ENCODE measurements at places on chromosomes 13 and 19. TPM values are rescaled to one million over a fixed set of nuclear protein-coding genes. Genes with fewer than 3 reads are reported as not detected.

DNA sequence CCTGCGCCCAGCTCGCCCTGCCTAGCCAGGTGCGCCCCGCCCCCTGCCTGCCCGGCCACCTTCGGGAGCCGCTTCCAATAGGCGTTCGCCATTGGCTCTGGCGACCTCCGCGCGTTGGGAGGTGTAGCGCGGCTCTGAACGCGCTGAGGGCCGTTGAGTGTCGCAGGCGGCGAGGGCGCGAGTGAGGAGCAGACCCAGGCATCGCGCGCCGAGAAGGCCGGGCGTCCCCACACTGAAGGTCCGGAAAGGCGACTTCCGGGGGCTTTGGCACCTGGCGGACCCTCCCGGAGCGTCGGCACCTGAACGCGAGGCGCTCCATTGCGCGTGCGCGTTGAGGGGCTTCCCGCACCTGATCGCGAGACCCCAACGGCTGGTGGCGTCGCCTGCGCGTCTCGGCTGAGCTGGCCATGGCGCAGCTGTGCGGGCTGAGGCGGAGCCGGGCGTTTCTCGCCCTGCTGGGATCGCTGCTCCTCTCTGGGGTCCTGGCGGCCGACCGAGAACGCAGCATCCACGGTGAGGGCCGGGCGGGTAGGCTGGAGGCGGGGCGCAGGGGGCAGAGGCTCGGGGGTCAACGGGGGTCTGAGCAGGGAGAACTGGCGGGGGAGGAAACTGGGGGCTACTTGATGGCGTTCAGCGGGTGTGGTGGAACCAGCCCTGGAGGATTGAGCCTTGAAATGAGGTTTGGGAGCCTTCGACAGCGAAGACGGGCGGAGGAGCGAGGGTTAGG lies at the start of gene SPINT2:
SPINT2 (plus strand) TSS at position 88 of the 727 bp plus-strand sequence; CDS start at position 408, 320 bp downstream.
- peak within 1 kb of the TSS; percentile 44 for H3K27ac ChIP-seq
- DNase-seq: peak; percentile 85
- no peaks in the 10 kb centered on the region for H3K36me3 ChIP-seq

GRCh38 chr19:41133260-41133659 lies 19.0 kb downstream of the CYP2F1 start:
- no peak overlapping the region for H3K4me3 ChIP-seq
- peaks cover 13% of the 10 kb centered on the region for H3K4me1 ChIP-seq

DNA sequence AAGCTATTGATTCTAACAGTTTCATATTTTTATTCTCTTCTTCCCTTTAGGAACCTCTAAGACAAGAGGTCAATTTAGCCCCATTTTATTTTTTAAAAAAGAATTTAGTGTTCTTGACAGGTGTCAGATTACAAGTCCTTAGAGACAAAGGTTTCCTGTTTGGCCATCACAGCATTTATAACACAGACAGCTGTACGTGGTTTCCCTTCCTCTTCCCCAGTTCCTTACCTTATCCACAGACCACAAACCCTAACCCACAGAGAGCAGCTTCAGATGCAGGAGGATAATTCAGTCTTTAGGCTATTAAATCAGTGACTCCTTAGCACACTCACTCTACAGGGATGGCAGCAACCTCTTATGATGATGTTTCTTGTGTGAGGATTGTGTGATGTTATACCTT lies 1210.1 kb downstream of the DIAPH3 start:
- no peak overlapping the region for H3K4me3 ChIP-seq
- H3K36me3 ChIP-seq: no peaks in the 10 kb centered on the region
- H3K27me3 ChIP-seq: no peaks in the 10 kb centered on the region
- H3K27ac ChIP-seq: no peak overlapping the region
- no peaks in the 10 kb centered on the region for H3K4me1 ChIP-seq

Gene TLE6
- total RNA-seq: not detected

Gene CD177
- not detected for total RNA-seq

- H3K36me3 ChIP-seq: no peaks in the 10 kb centered on the region
- peak; percentile 19 for DNase-seq
- no peak overlapping the region for H3K27ac ChIP-seq
- no peaks in the 10 kb centered on the region for H3K4me1 ChIP-seq
- H3K27me3 ChIP-seq: no peaks in the 10 kb centered on the region
Observed at GRCh38 chr13:113448885-113449692, 4.2 kb downstream of the ADPRHL1 start.

Gene C13orf46
- total RNA-seq: 14.2 TPM

DNA sequence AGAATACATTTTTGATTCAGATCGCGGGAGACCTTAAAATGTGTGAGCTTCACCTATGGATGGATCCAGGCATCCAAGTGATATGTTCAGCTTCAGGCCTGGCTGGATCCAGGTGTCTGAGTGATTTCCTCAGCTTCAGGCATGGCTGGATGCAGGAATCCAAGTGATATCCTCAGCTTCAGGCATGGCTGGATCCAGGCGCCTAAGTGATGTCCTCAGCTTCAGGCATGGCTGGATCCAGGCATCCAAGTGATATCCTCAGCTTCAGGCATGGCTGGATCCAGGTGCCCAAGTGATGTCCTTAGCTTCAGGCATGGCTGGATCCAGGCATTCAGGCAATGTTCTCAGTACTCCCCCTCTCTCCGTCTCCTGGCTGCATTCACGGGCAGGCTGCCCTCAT lies 60.7 kb downstream of the KCNC3 start:
- no peaks in the 10 kb centered on the region for H3K27me3 ChIP-seq
- no peaks in the 10 kb centered on the region for H3K36me3 ChIP-seq
- no peaks in the 10 kb centered on the region for H3K4me1 ChIP-seq

DNA sequence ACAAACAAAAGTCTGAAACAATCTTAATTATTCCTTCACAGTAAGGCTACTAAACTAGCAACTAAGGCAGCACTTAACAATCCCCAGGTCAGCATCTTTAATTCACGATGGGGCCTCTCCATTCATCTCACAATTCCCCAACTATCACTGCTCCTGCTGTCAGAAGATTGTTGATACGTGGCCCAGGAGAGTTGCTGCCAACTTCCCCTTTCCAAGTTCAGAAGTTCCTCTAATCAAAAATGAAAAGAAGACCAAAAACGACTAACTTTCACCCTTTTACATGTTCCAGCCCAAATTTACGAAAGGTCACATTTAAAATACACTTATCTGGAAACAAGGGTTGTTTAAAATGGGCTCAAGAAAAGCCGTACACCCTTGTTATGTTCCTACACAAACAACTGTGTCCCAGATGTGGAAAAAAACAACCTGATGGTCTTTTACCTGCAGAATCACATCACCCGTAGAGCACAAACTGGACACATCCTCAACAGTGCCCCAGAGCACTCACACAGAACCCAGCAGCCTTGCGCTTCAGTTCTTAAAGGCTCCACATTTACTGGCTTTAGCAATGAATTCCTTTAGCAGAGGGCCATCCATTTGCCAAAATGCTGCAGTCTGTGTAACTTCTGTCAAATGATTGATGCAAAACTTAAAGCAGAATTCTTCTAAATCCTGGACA lies 38.0 kb downstream of the PHF11 start:
- H3K4me1 ChIP-seq: no peaks in the 10 kb centered on the region
- no peak overlapping the region for H3K4me3 ChIP-seq
- no peak overlapping the region for H3K27ac ChIP-seq
- no peaks in the 10 kb centered on the region for H3K27me3 ChIP-seq
- no peak for DNase-seq

Gene KIR2DL1
- total RNA-seq: not detected

GRCh38 chr13:94020426-94020825 lies 459.1 kb downstream of the DCT start:
- no peak overlapping the region for H3K27ac ChIP-seq
- H3K4me1 ChIP-seq: no peaks in the 10 kb centered on the region
- H3K36me3 ChIP-seq: no peaks in the 10 kb centered on the region
- H3K4me3 ChIP-seq: no peak overlapping the region

DNA sequence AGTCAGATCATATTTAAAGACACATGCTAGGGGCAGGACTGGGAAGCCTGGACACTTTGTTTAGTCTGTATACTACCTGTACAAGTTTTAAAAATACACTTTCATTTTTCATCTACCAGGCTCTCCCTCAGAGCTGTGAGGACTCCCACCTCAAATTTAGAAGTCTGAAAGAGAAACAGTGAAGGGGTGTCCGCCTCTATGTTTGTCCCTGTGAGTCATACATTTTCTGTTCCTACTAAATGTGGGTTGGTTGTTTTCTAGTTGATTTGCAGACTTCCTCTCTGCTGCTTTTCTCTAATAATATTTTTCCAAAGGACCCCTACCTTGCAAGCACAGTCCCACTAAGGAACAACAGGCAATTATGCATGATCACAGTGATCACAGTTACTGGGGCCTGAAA lies 110.5 kb downstream of the ENOX1 start:
- H3K36me3 ChIP-seq: no peaks in the 10 kb centered on the region
- H3K27me3 ChIP-seq: no peaks in the 10 kb centered on the region
- no peak overlapping the region for H3K4me3 ChIP-seq

- DNase-seq: no peak
- no peaks in the 10 kb centered on the region for H3K4me1 ChIP-seq
- H3K4me3 ChIP-seq: no peak overlapping the region
- H3K27me3 ChIP-seq: no peaks in the 10 kb centered on the region
Observed at GRCh38 chr13:73417012-73417615, 358.3 kb downstream of the KLF5 start.

- DNase-seq: no peak
- H3K4me3 ChIP-seq: no peak overlapping the region
- H3K27me3 ChIP-seq: no peaks in the 10 kb centered on the region
- H3K36me3 ChIP-seq: no peaks in the 10 kb centered on the region
- H3K4me1 ChIP-seq: no peaks in the 10 kb centered on the region
- no peak overlapping the region for H3K27ac ChIP-seq
Observed at GRCh38 chr13:22925881-22926747, 254.7 kb upstream of the SGCG start.

- peaks cover 9% of the 10 kb centered on the region for H3K4me1 ChIP-seq
- H3K36me3 ChIP-seq: no peaks in the 10 kb centered on the region
- no peak overlapping the region for H3K27ac ChIP-seq
- H3K27me3 ChIP-seq: no peaks in the 10 kb centered on the region
- no peak overlapping the region for H3K4me3 ChIP-seq
- no peak for DNase-seq
Observed at GRCh38 chr19:17025361-17025760, 1.2 kb downstream of the CPAMD8 start.

DNA sequence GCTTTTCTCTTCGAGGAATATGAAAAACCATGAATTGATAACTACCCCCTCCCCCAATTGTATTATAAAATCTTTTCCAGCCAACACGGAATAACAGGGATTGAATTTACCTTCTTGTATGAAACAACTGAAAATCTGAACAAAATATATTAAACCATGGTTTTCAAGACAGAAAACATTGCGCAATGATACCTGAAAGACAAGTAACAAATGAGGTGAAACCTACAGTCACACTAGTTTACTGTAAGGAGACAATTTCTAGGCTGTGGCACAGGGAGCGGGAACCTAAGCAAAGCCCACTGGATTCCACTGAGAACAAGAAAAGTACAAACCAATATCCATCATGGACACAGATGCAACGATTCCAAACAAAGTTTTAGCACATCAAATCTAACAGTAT lies 53.4 kb downstream of the ZNF283 start:
- DNase-seq: no peak
- no peaks in the 10 kb centered on the region for H3K27me3 ChIP-seq
- H3K4me3 ChIP-seq: no peak overlapping the region
- H3K36me3 ChIP-seq: no peaks in the 10 kb centered on the region
- no peak overlapping the region for H3K27ac ChIP-seq

DNA sequence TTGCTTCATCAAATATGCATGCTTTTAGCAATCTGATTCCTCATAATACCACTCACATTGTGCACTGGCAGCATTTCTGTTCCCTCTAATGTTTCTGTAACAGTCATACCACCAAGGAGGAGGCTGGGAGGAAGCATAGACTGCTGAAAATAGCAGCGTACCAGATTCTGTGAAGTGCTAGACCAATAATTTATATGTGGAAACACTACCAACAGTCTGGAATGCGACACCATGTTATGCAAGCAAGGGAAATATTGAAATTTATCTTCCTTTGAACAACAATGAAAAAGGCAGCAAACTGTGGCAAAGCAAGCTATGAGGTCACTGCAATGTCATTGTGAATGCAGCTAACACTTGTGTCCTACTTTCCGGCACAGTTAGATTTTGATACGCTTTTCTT lies 1388.0 kb downstream of the EFNB2 start:
- no peaks in the 10 kb centered on the region for H3K36me3 ChIP-seq
- no peak overlapping the region for H3K27ac ChIP-seq
- no peaks in the 10 kb centered on the region for H3K27me3 ChIP-seq
- no peak for DNase-seq

Gene F2RL3
- not detected for total RNA-seq

- H3K4me3 ChIP-seq: no peak overlapping the region
- no peaks in the 10 kb centered on the region for H3K27me3 ChIP-seq
- no peaks in the 10 kb centered on the region for H3K4me1 ChIP-seq
- DNase-seq: no peak
Observed at GRCh38 chr19:45350477-45351058, 10.0 kb downstream of the KLC3 start.

DNA sequence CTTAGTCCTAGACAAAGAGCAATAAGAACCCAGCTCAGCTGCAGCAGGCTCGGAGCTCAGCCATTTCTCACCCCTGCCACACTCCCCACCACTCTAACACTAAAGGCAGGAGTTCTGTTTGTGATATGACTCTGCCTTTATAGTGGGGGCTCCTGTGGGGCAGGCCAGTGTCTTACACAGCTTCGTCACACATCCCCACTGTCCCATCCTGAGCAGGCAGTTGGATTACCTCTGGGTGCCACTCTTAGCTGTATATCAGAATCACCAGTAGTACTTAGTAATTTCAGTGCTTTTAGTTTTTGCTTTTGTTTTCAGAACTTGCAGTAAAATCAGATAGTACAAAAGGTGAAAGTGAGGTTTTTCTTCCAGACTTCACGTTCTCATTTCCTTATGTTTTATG lies 16.8 kb downstream of the SAMD4B start:
- no peak overlapping the region for H3K4me3 ChIP-seq
- no peaks in the 10 kb centered on the region for H3K4me1 ChIP-seq
- no peak overlapping the region for H3K27ac ChIP-seq

Data from CD4-positive, alpha-beta memory T cell (primary cell).